EH (cell line): ENCODE measurements at places on chromosomes 11 and 22.

GRCh38 chr22:32204856-32205722 lies at the start of gene RFPL2:
Gene RFPL2, minus strand, starts transcription at chr22:32205073. Its CDS starts 2,622 bp downstream, at chr22:32202451.
- peak; percentile 4 for DNase-seq

GRCh38 chr11:58770627-58771457 lies 39.1 kb upstream of the GLYAT start:
- DNase-seq = peak; percentile 58

DNA sequence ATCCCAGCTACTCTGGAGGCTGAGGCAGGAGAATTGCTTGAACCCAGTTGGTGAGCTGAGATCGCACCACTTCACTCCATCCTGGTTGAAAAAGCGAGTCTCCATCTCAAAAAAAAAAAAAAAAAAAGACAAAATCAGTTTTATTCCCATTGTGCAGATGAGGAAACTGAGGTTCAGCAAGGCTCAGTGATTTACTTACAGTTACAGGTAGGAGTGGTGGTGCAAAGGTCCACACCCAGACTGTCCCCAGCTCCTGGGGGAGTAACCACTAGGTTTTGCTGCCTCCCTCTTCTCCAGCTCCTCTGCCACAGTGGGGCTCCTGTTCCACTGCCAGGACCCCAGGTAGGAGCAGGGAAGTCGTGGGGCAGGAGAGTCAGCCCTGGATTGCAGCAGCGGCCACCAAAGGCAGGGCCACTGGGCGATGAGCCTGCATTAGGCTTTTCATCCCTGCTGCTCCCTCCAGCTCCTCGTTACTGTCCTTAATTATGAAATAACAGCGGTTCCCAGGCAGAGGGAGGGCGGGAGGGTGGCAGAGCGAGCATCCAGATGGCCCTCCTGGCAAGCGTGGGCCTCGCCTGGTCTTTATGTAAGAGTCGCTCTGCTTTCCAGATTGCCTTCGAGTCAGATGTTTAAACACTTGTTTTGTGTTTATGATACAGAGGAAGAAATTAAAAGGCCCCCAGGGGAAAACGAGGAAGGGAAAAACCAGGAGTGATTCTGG lies 15.5 kb upstream of the RASD2 start:
- DNase-seq = no peak

- peak; percentile 92 for DNase-seq
Measured at GRCh38 chr11:62665075-62665598, at the start of the genes C11orf98 and CSKMT. Gene C11orf98, minus strand, starts transcription at chr11:62665210. Its CDS starts 41 bp downstream, at chr11:62665169. Gene CSKMT, plus strand, starts transcription at chr11:62665312. Its CDS starts 568 bp downstream, at chr11:62665880.

- DNase-seq = no peak
Measured at GRCh38 chr11:130725421-130726233, 190.7 kb downstream of the SNX19 start.

DNA sequence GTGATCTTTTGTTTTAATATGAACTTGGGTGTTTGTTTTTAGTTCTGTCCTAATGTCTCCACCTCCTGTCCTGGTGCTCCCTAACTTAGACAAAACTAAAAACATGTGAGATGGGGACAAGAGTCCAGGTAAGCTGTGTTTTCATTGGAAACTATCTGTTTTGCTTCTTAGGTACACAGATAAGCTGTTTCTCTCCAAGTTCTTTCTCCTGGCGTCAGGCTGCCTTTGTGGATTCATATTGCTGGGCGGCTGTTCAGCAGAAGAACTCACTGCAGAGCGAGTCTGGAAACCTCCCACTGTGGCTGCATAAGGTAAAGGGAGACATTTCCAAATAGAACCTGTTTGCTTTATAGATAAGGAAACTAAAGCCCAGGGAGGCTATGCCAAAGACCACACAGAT lies 24.7 kb downstream of the PANX1 start:
- no peak for DNase-seq
